ENCODE measurements at places on chromosomes 16 and 17.

DNA sequence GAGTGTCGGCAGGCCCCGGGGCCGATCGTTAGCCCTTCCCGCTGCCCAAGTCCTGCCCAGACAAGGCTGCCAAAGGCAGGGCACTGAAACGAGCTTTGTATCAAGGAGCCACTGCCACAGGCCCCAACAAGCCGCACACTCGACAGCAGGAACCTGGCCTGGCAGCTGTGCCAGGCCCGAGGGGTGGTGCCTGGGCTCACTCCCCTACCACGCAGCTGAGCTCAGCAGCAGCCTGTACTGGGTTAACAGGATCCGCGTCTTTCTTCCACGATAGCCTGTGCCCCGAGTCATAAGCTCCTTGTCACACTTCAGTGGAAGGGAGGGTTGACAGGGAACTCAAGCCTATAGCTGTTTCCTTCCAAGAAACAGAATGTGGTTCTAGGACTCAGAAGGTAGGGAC lies 87.9 kb downstream of the ABR start:
- no peak for DNase-seq

- DNase-seq, result no peak
Observed at GRCh38 chr17:78882540-78883088, 20.4 kb downstream of the CEP295NL start.

DNA sequence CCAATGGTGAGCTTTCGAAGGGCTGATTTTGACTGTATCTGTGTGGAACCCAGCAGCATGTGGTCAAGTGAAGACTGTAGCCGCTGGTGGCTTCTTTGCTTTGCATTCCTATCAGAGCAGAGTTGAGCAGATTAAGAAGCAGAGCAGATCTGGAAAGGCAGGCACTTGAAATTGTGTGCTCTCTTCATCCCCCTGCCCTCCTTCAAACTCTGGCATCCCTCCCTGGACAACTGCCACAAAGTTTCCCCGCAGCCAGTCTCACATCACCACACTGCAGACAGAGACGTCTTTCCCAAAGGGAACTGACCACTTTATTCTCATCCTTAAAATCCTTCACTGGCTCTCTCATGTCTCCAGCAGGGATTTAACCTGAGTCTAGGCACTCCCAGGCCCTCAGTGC lies 237.1 kb upstream of the DYNLRB2 start:
- no peak for DNase-seq

DNA sequence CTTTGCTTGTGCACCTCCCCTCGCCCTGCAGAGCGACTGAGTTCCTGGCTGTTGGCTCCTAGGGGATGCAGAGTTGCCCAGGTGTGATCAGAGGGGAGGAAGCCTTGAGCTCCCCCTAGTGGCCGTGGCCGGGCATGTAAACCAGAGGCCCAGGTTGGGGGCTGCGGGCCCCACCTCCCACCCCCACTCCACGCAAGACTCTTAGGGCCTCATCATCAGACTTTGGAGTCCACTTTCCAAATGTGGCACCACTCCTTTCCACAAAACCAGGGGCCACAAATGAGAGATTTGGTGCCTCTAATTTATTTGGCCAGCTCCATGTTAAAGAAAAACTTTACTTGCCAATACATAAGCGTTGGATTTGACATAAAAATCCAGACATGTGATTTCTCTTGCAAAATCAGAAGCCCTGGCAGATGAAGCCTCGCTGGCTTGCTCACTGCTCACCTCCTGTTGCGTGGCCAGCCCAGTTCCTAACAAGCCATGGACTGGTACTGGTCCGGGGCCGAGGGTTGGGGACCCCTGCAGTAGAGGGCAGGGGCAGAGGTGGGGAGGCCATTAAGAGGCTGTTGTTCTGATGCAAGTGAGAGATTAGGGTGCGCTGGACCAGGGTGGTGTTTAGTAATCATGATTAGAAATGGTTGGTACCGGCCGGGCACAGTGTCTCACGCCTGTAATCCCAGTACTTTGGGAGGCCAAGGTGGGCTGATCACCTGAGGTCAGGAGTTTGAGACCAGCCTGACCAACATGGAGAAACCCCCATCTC lies 28.7 kb upstream of the GAS7 start:
- DNase-seq, result peak; percentile 78

DNA sequence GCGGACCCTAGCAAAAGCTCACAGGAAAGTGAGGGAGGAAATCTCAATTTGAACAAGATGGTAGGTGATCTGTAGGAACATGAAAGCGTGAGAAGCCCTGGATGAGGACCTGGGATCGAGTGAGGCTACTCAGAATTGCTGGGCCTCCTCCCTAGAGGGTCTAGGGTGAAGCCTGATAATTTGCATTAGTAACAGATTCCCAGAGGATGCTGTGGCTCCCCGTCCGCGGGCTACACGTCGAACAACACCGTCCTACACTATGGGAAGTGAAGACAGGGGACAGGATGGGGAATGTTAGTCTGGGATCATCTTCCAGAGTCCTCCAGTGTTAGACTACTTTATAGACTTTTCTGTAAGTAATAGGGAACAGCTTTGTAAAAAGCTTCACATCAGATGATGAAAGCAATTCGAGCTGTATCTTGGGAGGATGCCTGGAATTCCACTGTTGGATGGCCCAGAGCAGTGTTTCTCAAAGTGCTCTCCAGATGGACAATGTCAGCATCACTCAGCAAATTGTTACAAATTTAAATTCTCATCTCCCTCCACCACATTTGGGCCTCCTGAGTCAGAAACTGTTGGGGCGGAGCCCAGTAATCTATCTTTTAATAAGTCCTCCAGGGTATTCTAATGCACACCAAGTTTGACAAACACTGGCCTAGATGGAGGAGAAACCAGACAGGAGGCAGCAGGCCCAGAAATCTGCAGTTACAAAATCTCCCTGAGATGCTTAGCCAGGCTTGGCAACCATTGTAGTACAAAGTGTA lies 6.5 kb downstream of the FNDC8 start:
- DNase-seq, result no peak

- no peak for DNase-seq
Observed at GRCh38 chr17:2958706-2959222, 104.6 kb downstream of the OR1D5 start.

DNA sequence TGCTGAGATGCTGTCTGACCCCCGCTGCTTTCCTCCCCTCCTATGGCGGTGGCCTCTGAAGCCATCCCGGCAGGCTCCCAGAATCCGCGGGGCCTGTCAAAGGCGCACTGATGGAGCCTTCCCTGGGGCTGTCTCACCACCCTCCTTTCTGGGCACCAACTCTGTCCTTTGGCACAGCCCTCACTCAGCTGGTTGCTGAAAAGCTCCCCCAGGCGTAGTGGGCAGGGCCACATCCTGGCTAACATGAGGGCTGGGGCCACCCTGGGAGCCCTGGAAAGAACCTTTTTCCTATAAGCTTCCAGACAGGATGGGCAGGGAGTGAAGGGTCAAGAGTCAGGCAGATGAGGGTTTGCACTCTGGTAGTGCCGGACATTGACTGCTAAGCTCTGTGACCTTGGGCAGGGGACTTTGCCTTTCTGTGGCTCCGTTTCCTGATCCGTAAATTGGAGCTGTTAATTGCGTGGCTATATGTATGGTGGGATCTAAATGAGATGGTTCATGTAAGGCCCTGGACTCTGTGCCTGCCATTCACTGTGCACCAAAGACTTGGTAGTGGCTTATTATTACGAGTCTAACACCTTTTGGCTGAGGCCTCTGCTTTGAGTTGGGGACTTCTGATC lies 27.6 kb upstream of the LASP1NB start:
- no peak for DNase-seq

- peak; percentile 25 for DNase-seq
Observed at GRCh38 chr17:42459256-42459800, 650 bp downstream of the ATP6V0A1 start.

- peak; percentile 97 for DNase-seq
Observed at GRCh38 chr16:23835390-23836077, at the start of gene PRKCB. PRKCB (plus strand) TSS chr16:23835983.

- no peak for DNase-seq
Observed at GRCh38 chr16:65919145-65919985, 447.1 kb upstream of the CDH5 start.

DNA sequence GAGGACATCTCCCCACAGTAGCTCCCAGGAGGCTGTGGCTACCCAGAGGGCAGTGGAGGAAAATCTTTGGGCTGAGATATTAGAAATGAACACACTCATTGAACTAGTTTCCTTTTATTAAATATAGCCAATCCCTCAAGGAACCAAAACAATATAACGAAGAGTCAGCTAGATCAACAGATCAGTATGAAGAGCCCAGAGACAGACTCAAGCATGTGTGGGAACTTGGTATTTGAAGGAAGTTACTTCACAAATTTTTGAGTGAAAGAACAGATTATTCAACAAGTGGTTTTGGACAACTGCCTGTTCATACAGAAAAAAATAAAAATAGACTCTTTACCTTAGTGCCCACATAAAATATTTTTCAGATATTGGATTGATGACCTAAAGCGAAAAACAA lies 183.6 kb upstream of the PMFBP1 start:
- DNase-seq, result no peak

GRCh38 chr16:23896832-23897821 lies 61.3 kb downstream of the PRKCB start:
- DNase-seq, result no peak

DNA sequence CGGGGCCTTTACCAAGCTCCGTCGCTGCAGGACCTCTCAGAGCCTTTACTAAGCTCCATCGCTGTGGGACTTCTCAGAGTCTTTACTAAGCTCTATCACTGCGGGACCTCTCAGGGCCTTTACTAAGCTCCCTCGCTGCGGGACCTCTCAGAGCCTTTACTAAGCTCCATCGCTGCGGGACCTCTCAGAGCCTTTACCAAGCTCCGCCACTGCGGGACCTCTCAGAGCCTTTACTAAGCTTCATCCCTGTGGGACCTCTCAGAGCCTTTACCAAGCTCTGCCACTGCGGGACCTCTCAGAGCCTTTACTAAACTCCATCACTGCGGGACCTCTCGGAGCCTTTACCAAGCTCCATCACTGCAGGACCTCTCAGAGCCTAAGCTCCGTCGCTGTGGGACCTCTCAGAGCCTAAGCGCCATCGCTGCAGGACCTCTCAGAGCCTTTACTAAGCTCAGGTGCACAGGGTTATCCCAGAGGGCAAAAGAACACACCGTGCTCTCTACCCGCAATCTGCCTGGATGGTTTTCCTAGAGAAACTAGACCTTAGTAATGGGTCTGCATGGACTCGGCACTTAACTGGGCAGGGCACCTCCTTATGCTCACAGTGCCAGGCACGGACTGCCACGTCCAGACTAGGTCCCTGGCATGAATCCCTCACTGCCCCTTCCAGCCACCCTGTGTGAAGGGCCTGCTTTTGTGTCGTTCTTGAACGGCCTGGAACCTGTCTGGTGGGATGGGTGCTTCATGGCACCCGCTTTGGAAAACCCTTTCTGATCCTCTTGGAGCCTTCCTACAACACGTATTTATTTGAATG lies 69.2 kb upstream of the DOC2B start:
- DNase-seq, result no peak

GRCh38 chr17:39607851-39608130 lies at the start of gene NEUROD2:
NEUROD2 (minus strand) TSS chr17:39607920; CDS start chr17:39606599, 1,321 bp downstream.
- DNase-seq, result no peak

GRCh38 chr17:64426596-64426995 lies 22.3 kb upstream of the MILR1 start:
- no peak for DNase-seq

GRCh38 chr16:66471716-66472393 lies 44.8 kb downstream of the BEAN1 start:
- DNase-seq, result no peak

DNA sequence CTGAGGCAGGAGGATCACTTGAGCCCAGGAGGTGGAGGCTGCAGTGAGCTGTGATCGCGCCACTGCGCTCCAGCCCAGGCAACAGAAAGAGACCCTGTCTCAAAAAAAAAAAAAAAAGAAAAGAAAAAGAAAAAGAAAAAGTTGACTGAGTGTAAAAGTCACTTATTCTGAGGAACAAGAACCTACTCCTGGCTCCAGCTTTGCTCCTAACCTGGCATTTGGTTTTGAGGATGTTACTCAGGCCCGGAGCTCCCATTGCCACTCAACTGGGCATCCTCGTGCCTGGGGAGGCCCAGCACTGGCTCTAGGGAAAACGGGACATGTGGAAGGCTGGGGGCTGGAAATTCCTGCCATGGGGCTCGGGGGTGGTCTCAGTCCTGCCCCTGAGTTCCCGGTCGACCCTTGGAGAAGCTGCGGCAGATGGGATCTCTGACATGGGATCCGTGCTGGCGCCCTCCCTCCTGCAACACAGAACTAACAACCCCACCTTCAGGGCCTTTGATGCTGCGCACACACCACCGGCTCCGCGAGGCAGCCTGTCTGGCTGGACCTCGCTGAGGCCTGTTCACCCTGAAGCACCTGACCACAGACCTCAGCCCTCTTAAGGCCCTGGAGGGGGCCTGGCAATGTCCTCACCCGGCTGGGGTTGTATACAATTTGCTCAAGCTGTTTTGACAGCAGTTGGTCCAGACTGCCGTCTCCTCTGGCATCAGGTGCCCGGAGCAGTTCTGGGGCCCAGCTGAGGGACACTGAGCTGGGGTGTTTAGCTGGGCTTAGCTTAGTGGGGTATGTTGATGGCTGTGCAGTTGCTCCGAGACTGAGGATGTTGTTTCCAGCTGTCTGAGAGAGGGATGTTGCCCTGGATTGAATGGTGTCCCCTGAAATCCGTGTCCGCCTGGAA lies 12.3 kb downstream of the CD7 start:
- DNase-seq, result no peak

- DNase-seq, result no peak
Observed at GRCh38 chr16:4515611-4516233, 22.9 kb downstream of the CDIP1 start.

- no peak for DNase-seq
Observed at GRCh38 chr17:29205047-29205446, 24.8 kb upstream of the MYO18A start.

GRCh38 chr16:104928-105327 lies 26.9 kb downstream of the MPG start:
- DNase-seq, result no peak

- no peak for DNase-seq
Observed at GRCh38 chr17:697682-698081, 17.0 kb downstream of the VPS53 start.

- peak; percentile 47 for DNase-seq
Observed at GRCh38 chr17:81488276-81488860, 24.2 kb downstream of the ACTG1 start.

GRCh38 chr16:85593494-85594221 lies 19.5 kb upstream of the GSE1 start:
- DNase-seq, result no peak

- no peak for DNase-seq
Observed at GRCh38 chr16:57801809-57802340, 416 bp downstream of the KIFC3 start.

DNA sequence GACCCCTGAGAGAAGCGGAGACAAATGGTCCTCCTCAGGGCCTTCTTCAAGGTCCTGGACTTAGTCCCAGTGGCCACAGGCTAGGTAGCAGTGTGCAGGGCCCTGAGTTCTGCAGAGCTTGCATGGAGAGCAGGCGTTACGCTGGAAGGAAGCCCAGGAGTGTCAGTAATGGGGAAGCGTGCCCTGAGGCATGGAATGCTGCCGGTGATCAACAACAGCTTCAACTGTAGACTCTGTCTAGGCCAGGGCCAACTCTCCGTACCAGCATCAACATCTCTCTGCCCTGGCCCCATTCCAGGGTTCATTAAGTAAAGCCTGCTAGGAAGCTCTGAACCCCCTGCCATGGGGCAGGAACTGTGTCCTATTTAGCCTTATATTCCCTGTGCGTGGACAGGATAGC lies 568 bp upstream of the TNK1 start:
- no peak for DNase-seq

GRCh38 chr16:75101635-75102034 lies 14.9 kb downstream of the LDHD start:
- DNase-seq, result no peak

- no peak for DNase-seq
Observed at GRCh38 chr17:28173031-28173561, 130.6 kb downstream of the NLK start.
